ENCODE measurements at places on chromosomes 16 and 17.

DNA sequence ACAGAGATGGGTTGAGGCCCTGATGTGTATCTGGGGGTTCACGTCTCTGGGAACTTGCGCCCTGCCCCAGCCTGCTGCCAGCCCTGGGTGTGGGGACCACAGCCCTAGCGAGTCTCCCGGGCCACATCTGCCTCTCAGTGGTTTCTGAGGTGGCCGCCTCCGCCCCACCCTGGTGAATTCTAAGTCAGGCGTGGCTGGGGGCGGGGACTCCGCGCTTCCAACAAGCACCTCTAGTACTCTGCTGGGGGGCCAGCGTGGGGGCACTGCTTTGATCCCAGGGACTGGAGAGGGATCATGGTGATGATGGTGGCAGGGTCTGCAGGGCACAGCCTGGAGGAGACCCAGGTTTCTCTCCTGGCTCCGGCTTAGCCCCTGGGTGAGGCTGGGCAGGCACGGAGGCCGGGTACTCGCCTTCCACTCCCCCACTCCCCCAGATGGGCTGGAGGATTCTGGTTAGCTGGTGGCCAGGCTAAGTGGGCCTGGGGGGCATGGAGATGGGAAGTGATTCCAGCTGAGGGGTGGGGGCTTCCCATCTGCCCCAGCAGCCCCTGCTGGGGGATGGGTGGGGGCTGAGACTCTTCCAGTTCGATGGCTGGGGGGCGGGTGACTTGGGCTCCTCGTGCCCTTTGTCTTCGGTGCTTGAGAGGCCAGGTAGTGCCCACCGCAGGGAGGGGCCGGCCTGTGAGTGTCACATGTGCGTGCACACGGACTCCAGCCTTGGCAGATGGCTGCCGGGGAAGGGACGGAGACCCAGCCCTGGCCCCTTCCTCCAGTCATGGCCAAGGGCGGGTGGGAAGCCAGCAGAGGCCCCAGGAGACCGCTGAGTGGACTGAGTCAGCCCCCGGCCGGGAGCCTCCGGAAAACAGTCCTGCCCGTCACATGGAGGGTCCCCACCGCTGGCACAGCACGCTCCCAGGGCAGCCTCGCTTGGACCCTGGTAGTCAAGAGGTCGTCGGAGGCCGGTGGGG is 3.9 kb downstream of the GLIS2 start:
- peak; percentile 40 for DNase-seq

GRCh38 chr16:77711775-77712174 is 10.5 kb upstream of the NUDT7 start:
- DNase-seq: no peak

DNA sequence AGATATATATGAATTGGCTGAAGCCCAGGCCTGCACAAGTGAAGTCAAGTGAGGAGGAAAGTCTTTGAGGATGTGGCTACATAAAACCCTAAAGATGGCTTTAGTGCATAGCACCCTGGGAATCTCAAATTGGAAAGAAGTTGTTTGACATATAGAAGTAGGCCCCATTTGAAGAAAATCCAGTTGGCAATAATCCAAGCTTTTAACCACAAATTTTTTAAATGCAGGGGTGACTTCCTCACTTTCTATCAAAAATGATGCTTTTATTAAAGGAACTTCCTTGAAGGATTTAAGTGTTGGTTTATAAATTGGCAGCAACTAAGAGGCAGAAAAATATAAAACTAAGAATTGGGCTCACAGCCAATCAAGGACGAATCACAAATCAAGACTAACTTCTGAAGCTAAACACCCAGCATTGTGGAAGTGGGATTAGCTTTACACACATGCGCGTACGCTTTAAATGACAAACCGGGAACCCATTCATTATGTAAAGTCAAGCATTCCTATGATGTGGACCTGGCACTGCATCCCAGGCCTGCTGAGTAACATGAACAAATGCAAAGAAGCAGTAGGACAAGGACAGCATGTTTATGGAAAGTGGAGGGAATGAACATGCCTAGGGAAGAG is 63.3 kb downstream of the NOG start:
- DNase-seq: no peak

DNA sequence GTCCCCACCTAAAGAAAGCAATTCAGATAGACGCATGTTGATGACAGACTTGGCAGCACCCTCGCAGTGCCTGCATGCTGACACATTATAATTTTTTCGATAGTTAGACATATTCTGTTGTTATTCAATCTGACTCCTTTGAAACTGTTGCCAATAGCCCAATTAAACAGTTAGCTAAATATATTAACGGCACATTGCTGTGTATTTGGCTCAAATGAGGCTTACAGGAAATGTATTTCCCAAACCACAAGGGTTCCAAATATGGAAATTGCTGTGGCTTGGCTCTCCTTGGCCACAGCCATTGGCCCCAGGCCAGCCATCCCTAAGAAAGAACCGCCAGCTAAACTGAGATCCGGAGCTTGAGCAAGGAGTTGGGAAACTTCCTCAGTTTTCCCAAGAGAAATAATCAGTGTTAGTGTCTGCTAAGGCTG is 31.1 kb downstream of the C16orf82 start:
- DNase-seq: no peak

GRCh38 chr16:35210681-35211433 is 1751.4 kb downstream of the TP53TG3F start:
- no peak for DNase-seq

GRCh38 chr17:80109066-80109660 is 7.8 kb downstream of the GAA start:
- no peak for DNase-seq

- peak; percentile 38 for DNase-seq
Measured at GRCh38 chr17:1275962-1276736, 3.3 kb upstream of the TRARG1 start.

GRCh38 chr16:46689365-46690280 is at the start of gene ORC6:
Gene ORC6 (plus strand): TSS chr16:46689659. CDS start chr16:46689706, 47 bp downstream.
- peak; percentile 96 for DNase-seq

- no peak for DNase-seq
Measured at GRCh38 chr17:34222722-34223497, 32.2 kb upstream of the CCL2 start.

DNA sequence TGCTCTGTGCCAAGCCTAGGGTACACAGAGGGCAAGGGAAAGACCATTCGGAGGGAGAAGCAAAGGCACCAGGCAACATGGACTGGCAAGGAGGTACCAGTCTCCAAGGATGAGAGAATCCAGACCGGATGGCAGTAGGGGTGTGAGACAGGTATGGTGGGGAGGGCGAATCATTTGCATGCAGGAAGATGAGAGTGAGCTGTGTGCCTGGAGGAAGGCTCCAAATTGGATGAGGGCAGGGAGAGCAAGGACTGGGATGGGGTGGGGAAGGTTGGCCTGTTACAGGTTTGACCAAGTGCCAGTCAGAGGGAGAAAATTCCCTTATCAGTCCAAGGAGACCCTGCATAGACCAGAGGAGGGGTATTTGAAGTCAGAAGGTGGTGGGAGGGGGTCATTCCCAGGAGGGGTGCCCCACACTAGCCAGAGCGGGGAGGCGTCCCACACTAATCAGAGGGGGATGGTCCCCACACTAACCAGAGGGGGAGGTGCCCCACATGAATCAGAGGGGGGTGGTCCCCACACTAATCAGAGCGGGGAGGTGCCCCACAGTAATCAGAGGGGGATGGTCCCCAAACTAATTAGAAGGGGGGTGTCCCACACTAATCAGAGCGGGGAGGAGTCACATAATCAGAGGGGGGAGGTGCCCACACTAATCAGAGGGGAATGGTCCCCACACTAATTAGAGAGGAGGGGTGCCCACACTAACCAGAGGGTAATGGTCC is 737 bp downstream of the CANT1 start:
- DNase-seq: no peak

GRCh38 chr16:16063683-16064082 is 114.3 kb downstream of the ABCC1 start:
- DNase-seq: no peak

DNA sequence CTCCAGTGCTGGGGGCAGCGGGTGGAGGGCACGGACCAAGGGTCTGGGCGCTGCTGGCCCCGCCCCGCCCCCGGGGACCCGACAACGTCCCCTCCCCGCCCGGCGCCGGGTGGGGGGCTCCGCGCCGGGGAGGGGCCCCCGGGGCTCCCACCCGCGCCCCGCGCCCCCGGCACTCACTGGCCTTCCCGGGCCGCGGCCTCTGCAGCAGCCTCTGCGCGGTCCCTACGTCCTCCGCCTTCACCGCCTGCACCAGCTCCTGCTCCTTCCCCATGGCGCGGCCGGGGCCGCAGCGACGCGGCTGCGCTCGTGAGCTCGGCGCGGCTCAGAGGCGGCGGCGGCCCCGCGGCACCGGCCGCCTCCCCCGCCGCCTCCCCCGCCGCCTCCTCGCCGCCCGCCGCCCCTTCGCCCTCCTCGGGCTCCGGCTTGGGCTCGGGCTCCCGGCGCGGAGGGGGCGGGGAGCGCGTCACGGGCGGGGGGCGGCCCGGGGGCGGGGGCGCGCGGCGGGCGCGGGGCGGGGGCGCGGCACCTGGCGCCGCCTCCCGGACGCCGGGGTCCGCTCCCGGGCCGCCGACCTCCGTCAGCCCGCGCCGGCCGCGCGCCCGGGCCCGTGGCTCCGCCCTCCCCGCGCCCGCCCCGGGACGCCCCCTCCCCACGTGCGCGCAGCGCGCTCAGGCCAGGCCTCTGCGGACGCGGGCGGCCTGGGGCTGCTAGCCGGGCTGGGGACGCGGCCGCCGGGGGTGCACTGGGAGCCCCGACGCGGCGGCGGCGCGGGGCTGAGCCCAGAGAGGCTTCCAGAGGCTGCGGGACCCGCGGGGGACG is at the start of gene CASKIN1:
CASKIN1 (minus strand) TSS at position 444 of the 819 bp plus-strand sequence; CDS start at position 271, 173 bp downstream.
- DNase-seq: no peak

DNA sequence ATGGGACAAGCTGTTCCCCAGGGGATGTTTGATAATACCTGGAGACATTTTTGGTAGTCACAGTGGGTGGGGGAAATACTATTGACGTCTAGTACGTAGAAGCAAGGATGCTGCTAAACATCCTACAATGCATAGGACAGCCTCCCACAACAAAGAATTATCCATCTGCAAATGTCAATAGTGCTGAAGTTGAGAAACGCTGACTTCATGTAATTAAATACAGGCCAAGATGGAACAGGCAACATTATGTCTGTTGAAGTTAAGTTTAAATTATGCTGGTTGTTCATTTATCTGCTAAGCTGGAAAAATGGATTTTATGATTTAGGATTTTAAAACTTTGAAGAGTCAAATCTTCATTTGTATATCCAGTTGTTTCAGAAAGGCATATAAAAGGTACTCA is 341.2 kb upstream of the DYNLRB2 start:
- no peak for DNase-seq

DNA sequence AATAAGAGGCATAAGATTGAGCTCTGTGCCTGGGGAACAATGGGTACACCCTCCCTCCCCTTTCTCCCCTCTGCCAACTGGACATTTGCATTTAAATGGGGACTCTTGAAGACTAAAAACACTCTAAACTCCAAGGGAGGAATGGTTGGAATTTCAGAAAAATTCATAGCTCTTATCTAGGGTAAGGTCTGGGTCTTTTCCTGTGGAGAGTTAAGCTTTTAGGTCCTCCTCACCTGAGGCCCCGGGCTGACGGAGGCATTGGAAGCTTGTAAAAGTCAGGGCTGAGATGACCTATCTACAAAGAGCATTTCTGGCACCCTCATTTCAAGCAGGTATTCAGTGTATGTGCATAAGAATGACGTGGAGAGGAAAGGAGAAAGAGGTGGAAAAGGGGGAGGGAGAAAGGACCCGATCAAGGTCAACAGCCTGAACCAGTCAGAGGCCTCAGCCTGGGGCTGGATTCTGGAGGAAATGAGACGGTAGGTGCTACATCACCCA is 78.0 kb downstream of the RAP1GAP2 start:
- DNase-seq: no peak

DNA sequence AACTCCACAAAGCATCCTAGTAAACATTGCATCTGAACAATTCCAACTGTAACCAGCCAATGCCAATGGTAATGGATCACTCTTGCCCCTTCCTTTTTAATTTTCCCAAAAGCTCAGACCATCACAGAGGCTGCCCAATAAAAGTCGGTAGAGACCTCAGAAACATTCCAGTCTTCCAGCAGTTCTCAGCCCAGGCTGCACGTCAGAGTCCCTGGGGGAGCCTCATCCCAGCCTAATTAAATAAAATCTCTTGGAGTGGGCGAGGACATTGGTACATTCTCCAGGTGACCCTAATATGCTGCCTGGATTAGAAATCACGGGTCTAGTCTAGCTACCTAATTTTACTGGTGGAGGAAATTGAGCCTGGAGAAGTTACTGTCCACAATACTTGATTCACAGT is 117.1 kb upstream of the MYOCD start:
- no peak for DNase-seq

DNA sequence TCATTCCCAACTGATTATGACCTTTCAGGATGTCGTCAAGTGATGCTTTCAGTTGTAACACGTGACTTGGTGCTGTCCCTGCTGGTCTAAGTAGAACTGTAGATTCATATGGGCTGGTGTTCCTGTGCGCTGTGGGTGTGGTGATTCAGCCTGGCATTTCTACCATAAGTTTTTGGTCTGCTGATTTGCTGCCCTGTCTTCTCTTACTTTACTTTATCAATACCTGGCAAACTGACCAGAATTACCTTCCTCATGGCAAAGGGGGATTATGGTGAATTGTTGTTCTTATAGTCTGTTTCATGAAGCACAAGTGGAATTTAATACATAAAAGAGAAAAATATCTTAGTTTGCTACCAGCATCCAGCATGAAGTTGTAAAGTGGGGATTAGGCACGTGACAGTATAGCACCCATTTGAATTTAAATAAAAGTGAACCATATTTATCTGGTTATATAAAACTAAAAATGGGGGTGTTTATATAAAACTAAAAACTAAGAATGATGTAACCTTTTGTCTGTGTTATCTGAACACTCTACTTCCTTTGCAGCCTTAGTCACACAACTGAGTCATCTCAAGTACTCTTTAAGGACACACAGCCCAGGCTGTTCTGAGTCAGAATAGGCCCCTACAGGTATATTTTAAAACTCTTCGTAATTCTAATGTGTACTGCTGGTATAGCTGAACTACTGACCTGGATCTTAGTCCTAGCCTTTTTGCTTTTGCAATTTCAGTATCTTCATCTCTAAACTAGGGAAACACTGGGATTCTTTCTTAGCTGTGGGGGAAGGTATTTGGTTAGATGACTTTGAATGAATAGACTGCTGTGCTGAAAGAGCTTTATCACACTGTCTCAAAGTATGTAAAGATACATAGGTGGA is 28.3 kb downstream of the TTC19 start:
- no peak for DNase-seq

DNA sequence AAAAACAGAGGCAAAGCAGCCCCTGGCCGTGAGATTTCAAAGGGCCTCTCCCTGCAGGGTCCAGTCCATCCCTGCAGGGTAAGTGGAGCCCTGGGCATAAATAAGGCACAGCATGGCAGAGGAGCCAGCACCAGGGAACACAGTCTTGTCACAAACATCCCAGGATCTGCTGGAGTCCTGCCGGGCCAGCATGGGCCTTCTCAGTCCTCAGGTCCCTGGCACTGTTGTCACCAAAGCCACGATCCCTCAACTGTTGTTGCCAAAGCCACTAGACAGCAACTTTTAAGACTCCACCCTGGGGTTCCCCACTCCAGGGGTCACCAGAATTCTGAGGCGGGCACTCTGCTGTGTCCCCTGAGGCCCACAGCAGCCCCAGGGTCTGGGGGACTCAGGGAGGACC is 47.8 kb upstream of the BAHCC1 start:
- DNase-seq: no peak
